ENCODE measurements at places on chromosomes 11 and 22.

- DNase-seq: no peak
Measured at GRCh38 chr11:34633640-34633989, 12.7 kb downstream of the EHF start.

GRCh38 chr11:97389270-97389669 lies 999.5 kb downstream of the JRKL start:
- no peak for DNase-seq

- no peak for DNase-seq
Measured at GRCh38 chr11:34075178-34075820, 23.8 kb downstream of the CAPRIN1 start.

DNA sequence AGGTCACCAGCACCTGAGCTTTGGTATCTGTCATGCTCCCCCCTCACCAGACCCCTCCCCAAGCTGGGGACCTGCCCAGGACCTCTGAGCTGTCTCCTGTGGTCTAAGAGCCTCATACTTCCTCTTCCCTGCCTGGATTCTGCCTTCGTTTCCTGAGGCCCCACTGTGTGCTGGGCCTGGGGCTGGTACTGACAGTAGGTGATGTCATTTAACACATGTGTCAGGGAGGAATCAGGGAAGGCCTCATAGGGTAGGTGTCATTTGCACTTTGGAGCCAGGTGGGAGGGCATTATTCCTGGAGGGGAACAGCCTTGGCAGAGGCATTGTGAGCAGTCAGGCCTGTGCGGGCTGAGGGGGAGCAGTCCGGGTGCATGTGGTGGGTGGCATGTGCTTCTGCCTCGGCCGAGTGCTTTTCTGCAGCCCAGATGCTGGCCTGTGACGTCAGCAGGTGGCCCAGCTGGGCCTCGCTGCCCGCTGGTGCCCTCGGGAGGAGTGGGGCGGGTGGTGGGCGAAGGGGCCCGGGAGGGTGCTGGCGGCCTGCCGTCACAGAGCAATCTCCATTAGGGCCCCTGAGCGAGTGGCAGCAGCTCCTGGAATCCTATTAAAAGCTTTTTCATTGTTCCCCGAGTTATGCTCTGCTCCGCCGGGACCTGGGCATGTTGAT lies 9.1 kb downstream of the FLRT1 start:
- DNase-seq: no peak

GRCh38 chr22:48045369-48045768 lies 1282.9 kb downstream of the TBC1D22A start:
- DNase-seq: no peak

DNA sequence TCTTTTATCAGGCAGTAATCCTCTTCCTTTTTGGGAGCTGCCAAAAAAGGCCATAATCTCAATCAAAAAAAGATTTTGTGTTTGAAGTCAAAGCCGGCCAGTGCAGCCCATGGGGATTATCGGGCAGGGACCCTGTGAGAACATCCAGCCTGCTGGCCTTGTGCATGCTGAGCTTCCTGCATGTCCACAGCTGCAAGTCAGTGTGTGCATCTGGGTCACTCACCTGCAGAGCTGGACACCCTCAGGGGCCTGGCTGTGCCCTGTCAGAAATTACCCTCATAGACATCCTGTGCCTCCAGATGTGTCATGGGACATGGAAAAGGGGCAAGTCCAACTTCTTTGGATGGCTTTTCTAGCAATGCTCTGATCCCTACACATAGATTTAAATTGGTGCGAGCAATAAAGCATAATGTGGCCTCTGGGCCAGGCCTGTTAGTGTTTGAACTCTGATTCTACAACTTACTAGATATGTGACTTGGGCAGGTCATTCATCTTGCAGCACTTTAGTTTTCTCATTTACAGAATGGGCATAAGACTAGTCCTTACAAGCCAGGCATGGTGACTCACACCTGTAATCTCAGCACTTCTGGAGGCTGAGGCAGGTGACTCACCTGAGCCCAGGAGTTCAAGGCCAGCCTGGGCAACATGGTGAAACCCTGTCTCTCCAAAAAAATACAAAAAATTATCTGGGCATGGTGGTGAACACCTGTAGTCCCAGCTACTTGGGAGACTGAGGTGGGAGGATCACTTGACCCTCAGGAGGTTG lies 81.6 kb upstream of the LARGE1 start:
- no peak for DNase-seq

GRCh38 chr22:44086271-44087088 lies 62.4 kb downstream of the PARVB start:
- no peak for DNase-seq

DNA sequence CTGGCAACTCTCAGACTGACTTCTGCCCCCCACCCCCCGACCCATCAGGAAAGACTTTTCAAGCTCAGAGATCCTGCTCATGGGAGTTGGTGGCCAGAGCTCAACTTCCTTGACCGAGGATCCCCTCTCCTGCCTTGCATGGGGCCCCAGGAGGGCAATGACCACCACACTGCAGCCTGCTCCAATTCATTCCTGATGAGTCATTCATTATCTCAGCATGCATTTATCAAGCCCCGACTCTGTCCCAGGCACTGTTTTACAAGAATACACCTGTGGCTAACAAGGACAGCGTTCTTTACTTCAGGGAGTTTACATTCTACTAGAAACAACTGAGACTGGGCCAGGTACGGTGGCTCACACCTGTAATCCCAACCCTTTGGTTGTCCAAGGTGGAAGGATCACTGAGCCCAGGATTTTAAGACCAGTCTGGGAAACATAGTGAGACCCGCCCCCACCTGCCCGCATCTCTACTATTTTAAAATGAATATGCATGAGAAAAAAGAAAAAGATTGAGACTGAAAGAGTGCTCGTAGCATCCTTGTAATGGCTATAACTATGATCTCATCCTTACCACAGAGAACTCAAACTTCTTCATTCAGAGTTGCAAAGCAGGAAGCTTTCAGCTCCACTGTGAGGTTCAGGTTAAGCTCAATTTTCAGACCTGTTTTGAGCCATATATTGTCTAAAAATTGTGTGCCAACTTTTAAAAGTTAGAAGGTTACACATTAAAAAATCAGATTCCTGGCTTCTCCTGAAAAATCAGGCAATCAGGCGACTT lies 60.4 kb downstream of the FEZ1 start:
- DNase-seq: no peak

GRCh38 chr22:37491559-37492427 lies 5.6 kb upstream of the MFNG start:
- no peak for DNase-seq

GRCh38 chr11:118911880-118912741 lies 13.6 kb downstream of the BCL9L start:
- peak; percentile 70 for DNase-seq

- DNase-seq: no peak
Measured at GRCh38 chr11:134537296-134537695, 125.3 kb upstream of the B3GAT1 start.

DNA sequence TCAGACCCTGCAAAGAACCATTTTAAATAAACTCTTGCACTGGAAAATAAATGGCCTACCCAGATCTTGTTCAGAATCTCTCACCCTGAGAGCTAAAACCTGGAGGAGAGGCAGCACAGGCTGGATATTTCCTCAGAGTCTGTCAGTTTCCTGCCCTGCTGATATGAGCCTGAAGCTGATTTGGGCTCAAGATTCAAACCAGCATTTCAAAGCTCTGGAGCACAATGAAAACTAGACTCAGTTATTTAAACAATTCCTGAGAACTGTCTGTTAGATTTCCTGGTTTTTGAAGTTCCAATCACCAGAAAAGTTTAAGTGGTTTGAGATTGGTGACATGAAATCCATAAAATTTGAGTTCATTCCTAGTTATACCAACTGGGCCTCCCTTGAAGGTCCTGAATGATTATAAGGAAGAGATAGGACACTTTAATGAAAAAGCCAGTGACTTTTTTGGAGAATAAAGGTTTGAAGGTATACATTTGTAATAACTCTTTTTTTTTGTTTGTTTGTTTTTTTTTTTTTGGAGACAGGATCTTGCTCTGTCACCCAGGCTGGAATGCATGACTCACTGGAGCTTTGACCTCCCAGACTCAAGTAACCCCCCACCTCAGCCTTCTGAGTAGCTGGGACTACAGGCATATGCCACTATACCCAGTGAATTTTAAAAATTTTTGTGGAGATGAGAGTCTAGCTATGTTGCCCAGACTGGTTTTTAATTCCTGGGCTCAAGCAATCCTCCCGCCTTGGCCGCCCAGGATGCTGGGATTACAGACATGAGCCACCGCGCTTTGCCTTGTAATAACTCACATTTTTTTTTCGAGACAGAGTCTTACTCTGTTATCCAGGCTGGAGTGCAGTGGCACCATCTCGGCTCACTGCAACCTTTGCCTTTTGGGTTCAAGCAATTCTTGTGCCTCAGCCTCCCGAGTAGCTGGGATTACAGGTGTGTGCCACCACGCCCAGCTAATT lies 8.0 kb upstream of the ESAM start:
- no peak for DNase-seq

GRCh38 chr11:129969920-129970319 lies 32.7 kb downstream of the PRDM10 start:
- no peak for DNase-seq

DNA sequence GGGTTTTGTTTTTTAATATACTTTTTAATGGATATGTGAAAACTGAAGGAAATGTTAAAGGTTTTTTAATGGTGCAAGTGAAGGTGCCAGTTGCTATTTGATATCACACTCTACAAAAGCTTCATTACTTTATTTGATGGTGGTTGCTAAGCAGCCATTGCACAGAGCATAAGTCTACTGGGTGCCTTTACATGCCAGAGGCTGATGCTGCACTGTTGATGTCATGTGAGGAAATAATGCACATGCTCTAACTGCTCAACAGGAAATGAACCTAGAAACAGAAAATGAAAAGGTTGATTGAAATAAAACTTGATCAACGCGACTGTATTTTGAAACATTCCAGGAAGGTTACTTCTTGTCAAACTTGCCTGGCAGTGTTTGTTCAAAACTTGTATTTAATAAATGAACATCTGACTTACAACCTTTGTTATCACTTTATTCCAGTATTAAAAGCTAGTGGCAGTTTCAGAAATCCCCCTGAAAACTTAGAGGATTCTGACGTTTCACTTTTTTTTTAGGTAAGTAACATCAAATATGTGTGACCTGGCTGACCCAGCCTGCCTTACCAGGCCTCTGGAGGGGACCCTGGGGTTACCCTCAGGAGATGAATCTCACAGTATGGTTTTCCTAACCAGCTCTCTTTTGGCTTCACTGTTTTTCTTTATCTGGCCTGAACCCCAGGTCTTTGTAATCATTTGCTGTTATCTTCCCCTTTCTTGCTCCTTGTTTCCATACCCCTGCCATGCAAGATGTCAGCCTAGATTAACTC lies 2.4 kb upstream of the ATP5MG start:
- DNase-seq: peak; percentile 18

GRCh38 chr11:70493891-70494290 lies 95.6 kb downstream of the CTTN start:
- no peak for DNase-seq

GRCh38 chr11:60855726-60856633 lies at the start of gene PTGDR2:
Gene PTGDR2 (minus strand): TSS chr11:60855950. CDS start chr11:60853722, 2,228 bp downstream.
- DNase-seq: no peak

DNA sequence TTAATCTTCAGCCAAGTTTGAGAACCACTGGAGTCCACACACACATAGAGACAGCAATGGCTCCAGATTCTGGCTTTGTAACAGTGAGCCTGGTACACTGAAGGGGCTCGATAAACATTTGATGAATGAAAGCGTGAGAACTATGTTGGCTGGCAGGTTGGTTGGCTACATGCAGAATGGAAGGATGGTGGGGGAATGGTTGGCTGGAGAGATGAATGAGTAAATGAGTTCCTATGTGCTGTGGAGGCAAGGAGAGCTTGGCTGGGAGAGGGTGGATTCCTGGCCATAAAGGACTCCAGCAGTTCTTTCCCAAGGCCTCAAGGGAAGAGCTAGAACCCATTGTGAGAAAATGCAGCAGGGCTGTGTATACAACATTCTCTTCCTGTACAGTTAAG lies 168.0 kb upstream of the NECTIN1 start:
- no peak for DNase-seq

GRCh38 chr22:44891293-44891747 lies 118.5 kb downstream of the PHF21B start:
- no peak for DNase-seq

DNA sequence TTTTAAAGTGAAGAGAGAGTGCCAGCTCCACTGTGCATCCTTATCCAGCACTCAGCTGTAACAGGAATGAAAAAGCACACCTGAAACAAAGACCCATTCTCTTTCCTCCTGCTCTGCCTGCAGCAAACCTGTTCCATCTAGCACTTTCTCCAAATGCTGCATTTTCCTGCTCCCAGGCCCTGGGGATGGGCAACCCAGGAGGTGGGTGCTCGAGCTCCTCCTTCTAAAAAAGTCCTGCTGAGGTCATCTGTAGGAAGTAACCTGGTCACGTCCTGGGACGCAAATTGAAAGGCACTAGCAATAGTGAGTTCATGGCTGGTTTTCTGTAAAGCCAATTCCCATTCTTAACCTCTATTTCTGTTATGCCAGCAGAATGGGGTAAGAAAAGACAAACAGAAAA lies 173.7 kb downstream of the MAML2 start:
- DNase-seq: no peak

DNA sequence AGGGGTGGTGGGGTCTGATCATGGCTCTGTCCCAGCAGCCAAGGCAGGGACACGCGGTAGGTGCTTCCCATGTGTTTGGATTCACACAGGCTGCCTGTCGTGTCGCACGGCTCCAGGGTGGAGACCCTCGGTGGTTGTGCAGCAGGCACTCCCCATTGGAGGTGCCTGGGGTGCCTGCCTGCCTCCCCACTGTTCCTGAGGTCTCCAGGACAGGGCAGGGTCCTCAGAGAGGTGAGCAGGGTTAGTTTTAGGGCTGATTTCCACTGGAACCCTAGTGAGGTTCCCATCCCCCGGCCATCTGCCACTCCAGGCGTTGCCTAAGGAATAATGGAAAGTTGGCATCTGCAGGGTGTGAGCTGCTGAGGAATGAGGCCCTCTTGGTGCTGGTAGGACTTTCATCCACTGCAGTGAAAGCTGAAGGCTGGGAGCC lies 32.3 kb downstream of the OSBPL5 start:
- DNase-seq: no peak

DNA sequence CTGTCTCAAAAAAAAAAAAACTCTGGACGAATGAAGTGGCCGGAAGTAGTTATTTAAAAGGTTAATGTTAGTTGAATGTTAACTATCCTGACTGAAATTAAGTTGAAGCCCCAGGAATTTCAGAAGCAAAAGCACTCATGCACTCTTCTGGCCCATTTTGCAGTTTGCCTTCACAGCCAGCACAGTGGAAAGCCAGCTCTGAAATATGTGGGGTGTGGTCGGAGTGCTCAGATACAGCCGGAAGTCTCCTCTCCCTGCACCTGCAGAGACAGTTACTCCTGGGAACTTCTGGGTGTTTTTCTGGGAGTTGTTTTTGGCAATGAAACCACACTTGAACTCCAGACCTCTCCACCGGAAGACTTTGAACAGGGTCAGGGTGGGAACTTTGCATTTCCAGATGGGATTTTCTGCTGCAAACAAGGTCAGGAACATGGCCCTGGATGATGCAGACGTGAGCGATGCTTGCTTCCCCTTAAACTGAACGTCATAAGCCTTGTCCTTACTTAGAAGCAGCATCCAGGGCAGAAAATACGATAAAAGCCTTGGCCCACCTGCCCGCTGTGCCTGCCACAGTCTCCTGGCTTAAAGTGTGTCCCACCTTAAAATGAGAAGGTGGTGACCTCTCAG lies 21.5 kb upstream of the CABP2 start:
- no peak for DNase-seq
